Activated T-cell treated with anti-CD3 and anti-CD28 coated beads, Interleukin-2, amount 50 U/mL, for 24 hours (primary cell): ENCODE measurements at places on chromosomes 3 and 15.
A peak's percentile ranks its signal among the peaks of the same experiment; 100 is the strongest.

GRCh38 chr3:23159929-23160328, 43.2 kb upstream of the UBE2E2 start:
- no peak for DNase-seq
- H3K4me3 ChIP-seq = no peak overlapping the region
- peaks cover 5% of the 10 kb centered on the region for H3K4me1 ChIP-seq
- no peaks in the 10 kb centered on the region for H3K36me3 ChIP-seq

GRCh38 chr3:129013491-129013891, 12.4 kb downstream of the EFCC1 start:
- H3K4me1 ChIP-seq = peaks cover 39% of the 10 kb centered on the region
- H3K36me3 ChIP-seq = no peaks in the 10 kb centered on the region
- H3K27ac ChIP-seq = no peak overlapping the region

GRCh38 chr3:170553788-170554757, 31.8 kb downstream of the SLC7A14 start:
- H3K4me1 ChIP-seq = no peaks in the 10 kb centered on the region
- no peak overlapping the region for H3K27ac ChIP-seq
- H3K4me3 ChIP-seq = no peak overlapping the region
- H3K36me3 ChIP-seq = no peaks in the 10 kb centered on the region
- peaks cover 45% of the 10 kb centered on the region for H3K27me3 ChIP-seq
- no peak for DNase-seq

DNA sequence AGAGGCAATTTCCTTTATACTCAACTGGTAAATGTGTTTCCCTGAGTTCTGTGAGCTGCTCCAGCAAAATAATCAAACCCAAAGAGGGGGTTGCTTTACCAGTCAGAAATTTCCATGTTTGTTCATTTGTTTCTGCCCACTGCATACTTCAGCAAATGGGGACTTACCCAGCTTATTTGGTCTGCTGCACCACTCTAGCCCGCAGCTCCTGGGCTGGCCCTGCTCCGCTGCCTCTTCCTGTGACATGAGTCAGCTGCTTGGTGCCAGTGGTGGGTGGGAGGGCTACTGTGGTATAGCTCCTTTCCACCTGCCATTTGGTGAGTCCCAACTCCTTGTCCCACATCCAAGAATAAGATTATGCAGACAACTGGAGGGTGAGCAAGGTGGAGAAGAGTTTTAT, 644.2 kb downstream of the MCTP2 start:
- no peaks in the 10 kb centered on the region for H3K36me3 ChIP-seq
- peaks cover 2% of the 10 kb centered on the region for H3K27me3 ChIP-seq
- H3K4me3 ChIP-seq = no peak overlapping the region
- no peak for DNase-seq
- H3K27ac ChIP-seq = no peak overlapping the region
- H3K4me1 ChIP-seq = no peaks in the 10 kb centered on the region

- peak overlapping the region; percentile 97 for H3K4me3 ChIP-seq
- H3K27me3 ChIP-seq = no peaks in the 10 kb centered on the region
- no peak for DNase-seq
- H3K4me1 ChIP-seq = peaks cover 43% of the 10 kb centered on the region
Observed at GRCh38 chr3:57556459-57557084, 498 bp downstream of the PDE12 start.

- H3K27ac ChIP-seq = peak overlapping the region; percentile 5
- H3K4me3 ChIP-seq = no peak overlapping the region
- DNase-seq = no peak
- no peaks in the 10 kb centered on the region for H3K36me3 ChIP-seq
Observed at GRCh38 chr15:31084176-31084575, 17.3 kb downstream of the TRPM1 start.

DNA sequence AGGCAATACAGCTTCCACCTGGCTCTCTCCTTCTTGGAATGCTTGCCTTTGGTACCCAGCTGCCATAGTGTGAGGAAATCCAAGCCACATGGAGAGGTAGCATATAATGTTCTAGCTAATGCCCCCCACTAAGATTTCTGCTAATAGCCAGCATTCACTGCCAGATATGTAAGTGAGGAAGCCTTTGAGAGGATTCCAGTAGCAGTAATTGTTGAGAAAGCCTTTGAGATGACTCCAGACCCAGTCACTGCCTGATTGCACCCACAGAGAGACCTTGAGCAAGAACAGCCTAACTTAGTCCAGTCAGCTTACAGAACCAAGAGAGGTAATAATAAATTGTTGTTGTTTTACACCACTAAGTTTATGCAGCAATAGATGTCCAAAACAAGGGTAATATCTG, 63.1 kb downstream of the STRIT1 start:
- no peak for DNase-seq
- H3K4me3 ChIP-seq = no peak overlapping the region
- H3K36me3 ChIP-seq = no peaks in the 10 kb centered on the region
- H3K4me1 ChIP-seq = no peaks in the 10 kb centered on the region

DNA sequence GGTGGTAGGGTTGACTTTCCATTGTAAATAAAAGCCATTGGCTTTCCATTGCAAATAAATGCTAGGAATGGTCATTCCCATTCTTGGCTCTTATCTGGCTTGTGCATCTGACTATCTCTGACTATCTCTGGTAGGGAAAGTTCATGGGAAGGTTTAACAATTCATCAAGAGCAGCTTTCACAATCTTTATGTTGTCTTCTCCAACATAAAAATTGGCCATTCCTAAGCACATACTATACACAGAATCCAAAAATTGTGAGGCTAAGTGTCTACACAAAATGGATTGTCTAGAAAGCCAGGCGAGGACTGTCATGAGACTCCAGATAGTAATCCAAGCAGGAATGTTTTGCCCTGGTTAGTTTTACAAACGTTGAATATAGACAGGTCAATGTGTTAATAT, 54.4 kb upstream of the WNT5A start:
- no peak for DNase-seq
- H3K36me3 ChIP-seq = no peaks in the 10 kb centered on the region
- H3K27me3 ChIP-seq = no peaks in the 10 kb centered on the region
- H3K27ac ChIP-seq = no peak overlapping the region
- no peaks in the 10 kb centered on the region for H3K4me1 ChIP-seq

- H3K27me3 ChIP-seq = no peaks in the 10 kb centered on the region
- H3K36me3 ChIP-seq = no peaks in the 10 kb centered on the region
- no peaks in the 10 kb centered on the region for H3K4me1 ChIP-seq
- DNase-seq = no peak
- H3K4me3 ChIP-seq = no peak overlapping the region
Observed at GRCh38 chr3:73863546-73864079, 238.9 kb upstream of the PDZRN3 start.

DNA sequence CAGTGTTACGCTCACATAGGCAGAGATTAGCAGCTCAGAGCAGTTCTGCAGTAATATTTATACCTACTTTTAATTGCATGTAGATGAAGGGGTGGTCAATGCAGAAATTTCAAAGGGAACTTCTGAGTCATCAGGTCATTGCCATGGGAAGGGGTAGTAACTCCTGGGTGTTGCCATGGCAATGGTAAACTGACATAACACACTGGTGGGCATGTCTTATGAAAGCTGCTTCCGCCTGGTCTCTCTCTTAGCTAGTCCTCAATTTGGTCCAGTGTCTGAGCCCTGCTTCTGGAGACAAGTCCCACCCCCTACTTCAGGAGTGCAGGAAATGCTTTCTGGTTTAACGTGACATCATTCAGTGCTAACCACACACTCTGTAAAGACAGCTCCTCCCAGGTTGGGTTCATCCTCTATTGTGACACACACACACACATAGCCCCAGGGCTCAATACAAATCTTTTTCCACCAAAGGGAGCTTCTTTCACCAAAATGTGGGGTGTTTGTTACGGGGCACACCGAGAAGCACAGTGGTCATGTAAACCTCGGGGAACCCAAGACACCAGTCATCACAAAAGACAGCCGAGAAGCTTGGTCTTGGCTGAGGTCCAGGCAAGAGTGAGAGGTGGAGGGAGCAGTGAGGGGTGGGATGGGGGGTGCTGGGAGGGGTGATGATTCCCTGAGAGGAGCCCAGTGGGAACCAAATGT, 74.5 kb downstream of the TLE3 start:
- no peaks in the 10 kb centered on the region for H3K36me3 ChIP-seq
- DNase-seq = peak; percentile 59
- H3K27ac ChIP-seq = peak overlapping the region; percentile 77
- peaks cover 21% of the 10 kb centered on the region for H3K4me1 ChIP-seq

- no peak for DNase-seq
- H3K4me3 ChIP-seq = no peak overlapping the region
- peaks cover 2% of the 10 kb centered on the region for H3K36me3 ChIP-seq
Observed at GRCh38 chr3:143192193-143192592, 72.6 kb downstream of the CHST2 start.

DNA sequence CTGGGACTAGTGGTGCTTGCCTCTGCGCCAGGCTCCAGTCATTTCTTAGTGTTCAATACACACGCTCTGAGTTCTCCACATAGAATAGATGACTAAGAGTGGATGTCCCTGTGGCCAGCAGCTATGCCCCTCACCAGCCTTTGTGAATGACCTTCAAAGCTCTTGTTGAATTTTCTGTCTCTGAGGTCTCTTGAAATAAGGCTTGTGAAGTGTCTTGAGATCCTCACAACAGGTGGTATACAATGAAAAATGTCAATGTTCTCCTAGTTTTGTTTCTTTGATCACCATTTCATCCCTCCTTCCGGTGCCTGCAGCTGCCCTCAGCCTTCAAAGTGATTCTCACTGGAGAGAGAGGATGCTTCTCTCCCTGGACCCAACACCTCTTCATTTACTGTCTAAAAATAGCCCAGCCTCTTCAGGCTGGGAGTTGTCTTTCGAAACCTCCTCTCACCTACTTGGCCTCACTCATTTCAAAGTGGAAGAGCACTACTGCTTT, 5.4 kb downstream of the MAPKBP1 start:
- peak overlapping the region; percentile 77 for H3K27ac ChIP-seq
- H3K27me3 ChIP-seq = no peaks in the 10 kb centered on the region

DNA sequence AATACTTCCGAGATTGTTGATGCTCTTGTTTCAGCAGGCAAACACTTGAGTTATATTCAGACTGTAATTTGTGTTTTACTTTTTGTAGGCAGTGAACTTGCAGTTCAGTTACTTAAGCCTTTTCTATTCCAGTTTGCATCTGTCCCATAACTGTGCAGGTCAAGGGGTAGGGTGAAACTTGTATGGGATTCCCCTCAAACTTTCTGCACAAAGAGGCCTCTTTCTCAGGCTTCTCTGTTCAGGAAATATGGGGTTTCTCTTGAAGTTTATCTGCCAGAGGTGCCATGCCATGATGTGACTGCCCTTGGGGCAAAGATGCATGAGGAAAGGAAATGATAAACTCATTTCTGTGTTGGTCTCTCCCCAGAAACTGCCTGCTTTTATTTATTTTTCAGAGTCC, 66.7 kb downstream of the SLC24A1 start:
- peak overlapping the region; percentile 47 for H3K27ac ChIP-seq
- DNase-seq = no peak
- peaks cover 12% of the 10 kb centered on the region for H3K4me1 ChIP-seq

DNA sequence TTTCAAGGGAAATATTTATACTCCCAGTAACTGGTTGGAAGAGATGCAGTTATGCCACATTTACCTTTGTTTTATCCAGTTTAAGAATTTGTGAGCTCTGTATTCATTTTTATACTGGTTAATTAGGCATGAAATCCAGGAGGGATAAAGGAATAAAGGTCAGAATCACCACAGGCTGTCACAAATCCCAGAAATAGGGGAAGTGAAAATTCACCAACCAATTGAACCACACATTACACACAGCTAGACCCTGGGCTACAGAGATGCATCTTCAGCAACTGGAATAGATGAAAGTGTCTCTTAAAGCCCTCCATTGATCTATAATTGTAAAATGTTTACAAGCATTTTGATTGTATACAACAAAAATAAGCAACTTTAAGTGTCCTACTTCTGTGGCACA, 18.5 kb downstream of the SERPINI1 start:
- H3K27me3 ChIP-seq = no peaks in the 10 kb centered on the region
- H3K4me1 ChIP-seq = peaks cover 12% of the 10 kb centered on the region
- H3K27ac ChIP-seq = no peak overlapping the region
- H3K4me3 ChIP-seq = no peak overlapping the region

- H3K27ac ChIP-seq = no peak overlapping the region
- no peak overlapping the region for H3K4me3 ChIP-seq
- peaks cover 8% of the 10 kb centered on the region for H3K4me1 ChIP-seq
- no peak for DNase-seq
Observed at GRCh38 chr3:195849322-195850074, 37.8 kb upstream of the MUC4 start.

GRCh38 chr3:54719914-54720313, 207.9 kb downstream of the LRTM1 start:
- H3K4me1 ChIP-seq = no peaks in the 10 kb centered on the region
- H3K4me3 ChIP-seq = no peak overlapping the region
- H3K27ac ChIP-seq = no peak overlapping the region
- no peaks in the 10 kb centered on the region for H3K27me3 ChIP-seq
- H3K36me3 ChIP-seq = no peaks in the 10 kb centered on the region
- no peak for DNase-seq

DNA sequence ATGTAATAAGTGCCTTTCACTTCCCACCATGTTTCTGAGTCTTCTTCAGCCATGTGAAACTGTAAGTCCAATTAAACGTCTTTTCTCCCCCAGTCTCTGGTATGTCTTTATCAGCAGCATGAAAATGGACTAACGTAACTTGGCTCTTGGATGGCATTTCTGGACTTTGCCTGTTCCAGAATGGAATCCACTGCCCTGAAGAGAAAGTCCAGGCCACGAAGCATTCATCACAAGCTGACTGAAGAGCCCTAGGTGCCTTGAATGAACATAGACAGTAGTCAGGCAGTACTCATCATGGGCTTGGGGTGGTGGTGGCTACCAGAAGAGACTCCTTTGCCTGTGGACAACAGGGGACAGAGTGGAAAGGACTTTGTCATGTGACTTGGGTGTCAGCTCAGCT, 1505.0 kb downstream of the SI start:
- no peak overlapping the region for H3K4me3 ChIP-seq
- H3K36me3 ChIP-seq = no peaks in the 10 kb centered on the region
- no peak overlapping the region for H3K27ac ChIP-seq
- no peaks in the 10 kb centered on the region for H3K4me1 ChIP-seq
- no peaks in the 10 kb centered on the region for H3K27me3 ChIP-seq
- no peak for DNase-seq

GRCh38 chr3:5349343-5349742, 161.8 kb downstream of the EDEM1 start:
- no peak for DNase-seq
- no peak overlapping the region for H3K4me3 ChIP-seq
- no peaks in the 10 kb centered on the region for H3K36me3 ChIP-seq
- no peaks in the 10 kb centered on the region for H3K4me1 ChIP-seq

DNA sequence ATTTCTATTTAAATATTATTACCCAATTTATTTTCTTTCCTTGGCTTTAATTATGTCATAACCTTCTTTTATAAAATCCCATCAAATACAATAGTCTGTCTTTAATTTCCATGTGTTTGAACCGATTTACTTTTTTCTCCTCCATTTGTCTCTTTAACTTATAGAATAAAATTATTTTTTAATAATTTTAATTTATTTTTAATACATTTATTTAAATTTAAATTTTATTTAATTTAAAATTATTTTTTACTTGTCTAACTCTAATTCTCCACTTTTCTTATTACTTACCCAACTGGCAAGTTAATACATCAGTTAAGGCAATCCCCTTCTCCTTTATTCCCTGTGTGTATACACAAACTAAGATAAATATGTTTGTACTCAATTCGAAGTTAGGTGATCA, 817.6 kb upstream of the NR2F2 start:
- H3K27ac ChIP-seq = no peak overlapping the region
- no peak overlapping the region for H3K4me3 ChIP-seq
- peaks cover 4% of the 10 kb centered on the region for H3K27me3 ChIP-seq
- no peaks in the 10 kb centered on the region for H3K4me1 ChIP-seq
- no peak for DNase-seq

- peaks cover 39% of the 10 kb centered on the region for H3K4me1 ChIP-seq
- no peak overlapping the region for H3K4me3 ChIP-seq
- no peak for DNase-seq
- no peak overlapping the region for H3K27ac ChIP-seq
Observed at GRCh38 chr3:99859825-99860224, 42.2 kb downstream of the CMSS1 start.
